ENCODE measurements at places on chromosomes 2 and 18.
A peak's percentile ranks its signal among the peaks of the same experiment; 100 is the strongest.

- no peak for DNase-seq
Observed at GRCh38 chr18:805755-806110, 6.3 kb downstream of the YES1 start.

GRCh38 chr2:95354925-95355324 is 47.6 kb upstream of the FAHD2A start:
- no peak for DNase-seq

GRCh38 chr2:72143441-72144273 is 4.0 kb downstream of the CYP26B1 start:
- DNase-seq = peak; percentile 9

- no peak for DNase-seq
Observed at GRCh38 chr2:43345391-43345813, 119.0 kb upstream of the ZFP36L2 start.

DNA sequence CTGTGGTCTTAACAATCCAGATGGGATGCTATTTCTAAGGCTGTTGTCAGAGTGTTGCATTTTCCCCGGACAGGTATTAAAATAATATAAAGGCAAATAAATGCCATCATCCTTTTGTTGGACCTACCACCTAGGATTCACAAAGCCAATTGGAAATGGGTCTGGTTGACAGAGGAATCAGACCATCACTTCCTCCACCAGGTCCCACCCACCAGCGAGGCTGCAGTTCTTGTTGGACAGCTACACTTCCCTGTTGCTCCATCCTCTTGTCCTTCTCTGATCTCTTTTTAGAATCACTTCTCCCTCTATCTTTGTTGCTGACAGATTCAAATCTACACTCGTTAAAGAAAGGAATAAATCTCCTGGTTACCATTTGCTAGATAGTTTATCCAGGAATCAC is 1.1 kb downstream of the TMEM169 start:
- DNase-seq = peak; percentile 17

DNA sequence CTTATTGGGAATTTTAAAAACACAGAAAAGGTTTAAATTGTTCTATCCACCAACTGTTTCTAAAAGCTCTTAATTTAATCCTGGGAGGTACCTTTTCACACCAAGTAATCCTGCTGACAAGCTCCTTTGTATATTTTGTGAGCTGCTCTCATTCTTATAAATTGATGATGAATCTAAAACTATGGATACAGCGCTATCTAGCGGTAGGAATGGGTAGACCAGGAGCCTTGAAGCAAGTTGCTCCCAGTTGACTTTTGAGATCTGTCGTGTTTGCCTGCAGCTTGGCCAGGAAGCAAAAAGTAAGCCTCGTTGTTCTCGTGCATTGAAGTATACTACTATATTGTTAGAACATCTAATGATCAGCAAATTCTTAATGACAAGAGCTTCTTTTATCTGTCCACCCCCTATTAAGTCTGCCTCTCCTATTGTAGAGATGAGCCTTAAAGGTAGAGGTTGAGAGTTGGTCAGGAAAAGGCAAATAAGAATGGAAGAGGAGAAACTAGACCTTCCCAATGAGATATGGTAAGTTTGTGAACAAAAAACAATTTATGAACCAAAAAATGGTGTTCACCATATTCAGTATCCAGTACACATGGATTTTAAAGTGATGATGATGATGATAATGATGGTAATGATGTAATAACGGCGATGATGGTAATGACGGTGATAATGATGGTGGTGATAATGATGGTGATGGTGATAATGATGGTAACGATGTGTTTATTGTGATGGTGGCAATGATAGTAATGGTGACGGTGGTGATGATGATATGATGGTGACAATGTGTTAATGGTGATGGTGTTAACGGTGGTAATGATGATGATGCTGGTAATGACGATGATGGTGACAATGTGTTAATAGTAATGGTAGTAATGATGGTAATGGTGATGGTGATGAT is 212.1 kb upstream of the NCKAP5 start:
- no peak for DNase-seq

DNA sequence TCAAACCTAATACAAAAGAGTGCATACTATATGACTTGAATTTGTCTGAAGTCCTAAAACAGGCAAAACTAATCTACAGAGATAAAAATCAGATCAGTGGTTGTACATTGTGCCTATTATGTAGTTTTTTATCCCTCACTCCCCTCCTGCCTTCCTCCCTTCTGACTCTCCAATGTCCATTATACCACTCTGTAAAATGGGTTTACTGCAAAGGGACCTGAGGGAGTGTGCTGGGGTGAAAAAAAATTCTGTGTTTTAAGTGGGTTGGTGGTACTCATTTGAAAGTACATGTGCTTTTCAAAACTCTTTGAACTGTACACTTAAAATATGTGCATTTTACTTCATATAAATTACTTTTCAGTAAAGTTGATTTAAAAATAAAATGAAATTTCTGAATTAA is 89.0 kb upstream of the UBE2E3 start:
- no peak for DNase-seq

GRCh38 chr2:193695367-193695766 is 1500.6 kb upstream of the TMEFF2 start:
- DNase-seq = no peak

DNA sequence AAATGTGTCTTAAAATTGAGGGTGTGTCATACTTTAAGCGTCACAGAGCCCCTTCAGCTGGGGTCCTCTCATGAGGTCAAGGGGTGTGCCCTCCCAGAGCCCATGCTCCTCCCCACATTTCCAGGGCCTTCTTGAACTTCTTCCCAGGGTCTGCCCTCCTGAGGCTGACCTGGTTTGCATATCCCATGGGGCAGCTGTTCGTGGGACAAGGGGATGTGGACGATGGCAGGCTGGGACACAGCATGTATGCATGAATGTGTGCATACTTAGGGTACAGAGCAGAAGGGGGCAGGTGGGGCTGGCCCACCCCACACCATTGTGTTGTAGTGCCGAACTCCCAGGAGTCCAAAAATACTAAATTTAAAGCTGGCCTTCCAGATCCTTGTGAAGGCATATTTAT is 46.2 kb upstream of the TAF1B start:
- DNase-seq = no peak

DNA sequence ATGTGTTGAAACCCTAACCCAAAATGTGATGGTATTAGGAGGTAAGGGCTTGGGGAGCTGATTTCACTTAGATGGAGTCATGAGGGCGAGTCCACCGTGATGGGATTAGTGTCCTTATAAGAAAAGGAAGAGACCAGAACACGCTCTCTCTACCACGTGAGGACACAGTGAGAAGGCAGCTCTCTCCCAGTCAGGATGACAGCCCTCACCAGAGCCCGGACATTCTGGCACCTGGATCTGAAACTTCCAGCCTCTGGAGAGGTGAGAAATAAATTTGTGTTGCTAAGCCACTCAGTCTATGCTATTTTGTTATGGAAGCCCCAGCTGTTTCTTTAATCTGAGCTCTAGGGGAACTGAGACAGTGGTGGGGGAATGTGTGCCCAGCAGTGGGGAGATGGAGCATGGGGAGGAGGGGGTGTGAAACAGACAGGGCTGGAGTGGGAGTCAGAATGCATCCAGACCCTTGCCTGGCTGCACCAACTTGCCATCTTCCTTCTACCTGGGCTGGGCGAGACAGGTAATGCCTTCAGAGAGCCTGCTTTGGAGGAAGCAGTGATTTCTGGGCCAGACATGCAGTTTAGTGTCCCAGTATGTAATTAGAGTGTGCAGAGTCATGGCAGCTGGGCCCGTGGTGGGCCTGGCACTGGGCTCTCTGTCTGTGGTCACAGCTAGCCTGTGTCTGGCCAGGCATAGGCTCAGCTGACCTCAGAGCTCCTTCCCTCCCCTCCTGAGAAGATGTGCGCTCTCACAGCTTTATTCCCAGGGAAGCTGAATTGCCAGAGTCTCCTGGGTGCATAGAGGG is 38.1 kb downstream of the RHOB start:
- no peak for DNase-seq

DNA sequence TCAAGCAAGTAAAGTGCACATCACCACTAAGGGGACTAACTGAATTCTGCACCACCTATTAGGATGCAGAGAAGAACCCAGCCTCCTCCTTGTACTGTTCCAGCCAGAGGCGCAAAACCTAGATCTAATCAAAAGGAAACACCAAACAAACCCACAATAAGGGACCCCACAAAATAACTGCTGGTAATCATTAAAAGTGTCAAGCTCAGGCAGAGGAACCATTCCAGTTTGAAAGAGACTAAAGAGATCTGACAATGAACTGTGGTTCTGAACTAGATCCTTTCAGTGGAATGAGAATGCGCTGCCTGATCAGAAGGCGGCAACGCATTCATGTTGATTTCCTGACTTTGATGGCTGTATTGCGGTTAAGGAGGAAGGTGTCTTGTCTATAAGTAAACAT is 16.8 kb downstream of the HDLBP start:
- peak; percentile 26 for DNase-seq

DNA sequence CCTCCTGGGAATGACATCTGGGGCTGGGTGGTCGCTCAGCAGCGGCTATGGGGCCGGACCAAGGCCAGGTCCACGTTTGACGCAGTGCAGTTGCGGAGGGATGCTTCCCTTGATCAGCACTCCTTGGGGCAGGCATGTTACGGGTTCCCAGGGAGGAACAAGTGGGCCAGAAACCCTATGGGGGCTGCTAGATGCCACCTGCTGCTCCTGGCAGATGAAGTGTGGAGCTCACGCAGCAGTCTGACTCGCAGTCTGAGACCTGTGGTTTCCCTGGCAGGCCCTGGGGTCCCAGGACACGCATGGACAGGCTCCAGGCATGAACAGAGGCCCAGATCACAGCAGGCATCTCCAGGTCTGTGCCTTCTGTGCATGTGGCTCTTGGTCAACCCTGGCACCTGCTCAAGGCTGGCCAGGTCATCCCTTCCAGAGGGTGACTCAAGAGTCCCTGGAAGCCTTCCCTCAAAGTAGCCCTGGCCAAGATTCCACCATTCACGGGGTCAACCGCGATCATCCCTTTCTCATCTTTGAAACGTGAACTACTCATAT is 20.0 kb downstream of the KCNF1 start:
- no peak for DNase-seq

DNA sequence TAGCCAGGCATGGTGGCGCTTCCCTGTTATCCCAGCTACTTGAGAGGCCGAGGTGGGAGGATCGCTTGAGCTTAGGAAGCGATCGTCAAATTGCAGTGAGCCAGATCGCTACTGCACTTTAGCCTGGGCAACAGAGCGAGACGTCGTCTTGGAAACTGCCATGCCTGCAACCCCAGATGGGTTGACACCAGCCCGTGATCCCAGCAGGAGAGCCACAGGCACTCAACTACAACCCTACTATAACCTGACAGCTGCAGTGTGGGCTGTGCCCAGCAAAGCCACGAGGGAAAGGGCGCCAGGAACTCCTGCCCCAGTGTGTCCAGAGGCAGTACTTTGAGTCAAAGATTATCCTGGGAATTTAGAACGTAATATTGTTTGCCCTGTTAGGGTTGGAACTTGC is 85.6 kb downstream of the SS18 start:
- no peak for DNase-seq

DNA sequence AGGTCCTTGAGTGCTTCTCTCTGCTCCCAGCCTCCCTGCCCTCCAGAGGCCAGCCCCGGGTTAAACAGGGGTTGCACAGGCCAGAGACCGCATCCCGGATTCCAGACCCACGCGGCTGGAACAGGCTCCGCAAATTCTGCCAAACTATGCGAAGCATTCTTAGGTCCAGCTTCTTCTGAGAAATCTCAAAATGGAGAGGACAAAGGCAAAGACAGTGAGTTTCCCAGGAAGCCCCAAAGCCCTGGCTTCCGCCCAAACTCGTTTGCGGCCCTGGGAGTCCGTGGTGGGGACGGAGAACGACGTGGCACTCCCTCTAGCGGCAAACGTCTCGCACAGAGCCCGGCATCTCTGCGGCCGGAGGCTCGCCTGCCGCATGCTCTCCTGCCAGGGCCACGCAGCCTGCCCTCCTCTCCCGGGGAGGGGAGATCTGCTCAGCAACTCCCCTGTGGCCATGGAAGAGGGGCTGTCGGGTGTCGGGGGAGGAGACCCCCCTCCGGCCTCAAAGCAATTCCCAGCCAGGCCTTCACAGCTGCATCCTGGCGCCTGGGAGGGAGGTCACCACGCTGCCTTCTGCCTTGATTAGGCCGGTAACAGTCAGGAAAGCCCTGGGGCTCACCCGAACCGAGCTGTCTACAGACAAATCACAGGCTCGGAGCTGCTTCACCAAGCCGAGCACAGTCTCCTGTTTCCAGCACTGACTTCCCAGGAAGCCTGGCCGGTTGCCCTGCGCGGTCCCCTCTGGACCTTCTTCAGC is 33.4 kb upstream of the KLHL29 start:
- DNase-seq = peak; percentile 33

GRCh38 chr18:79855147-79855933 is 57.6 kb downstream of the KCNG2 start:
- no peak for DNase-seq

DNA sequence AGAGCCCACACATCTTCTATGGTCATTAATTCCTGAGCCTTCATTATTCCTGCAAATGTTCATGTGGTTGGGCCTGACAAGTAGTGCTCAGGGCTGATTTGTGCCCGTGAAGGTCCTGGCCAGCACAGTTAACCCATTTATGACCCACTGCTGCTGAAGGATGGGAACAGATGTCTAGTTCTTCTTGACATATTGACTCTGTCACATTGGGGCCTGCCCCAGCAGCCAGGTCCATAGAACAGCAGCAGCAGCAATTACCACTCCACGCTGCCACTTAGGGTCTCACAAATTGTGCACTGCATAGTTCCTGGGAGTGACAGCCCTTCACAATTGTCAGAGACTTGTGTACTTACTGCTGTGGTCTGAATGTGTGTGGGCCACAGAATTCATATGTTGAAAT is 442.3 kb upstream of the RGPD4 start:
- DNase-seq = no peak

- DNase-seq = no peak
Observed at GRCh38 chr2:134683561-134684112, 35.2 kb downstream of the TMEM163 start.

DNA sequence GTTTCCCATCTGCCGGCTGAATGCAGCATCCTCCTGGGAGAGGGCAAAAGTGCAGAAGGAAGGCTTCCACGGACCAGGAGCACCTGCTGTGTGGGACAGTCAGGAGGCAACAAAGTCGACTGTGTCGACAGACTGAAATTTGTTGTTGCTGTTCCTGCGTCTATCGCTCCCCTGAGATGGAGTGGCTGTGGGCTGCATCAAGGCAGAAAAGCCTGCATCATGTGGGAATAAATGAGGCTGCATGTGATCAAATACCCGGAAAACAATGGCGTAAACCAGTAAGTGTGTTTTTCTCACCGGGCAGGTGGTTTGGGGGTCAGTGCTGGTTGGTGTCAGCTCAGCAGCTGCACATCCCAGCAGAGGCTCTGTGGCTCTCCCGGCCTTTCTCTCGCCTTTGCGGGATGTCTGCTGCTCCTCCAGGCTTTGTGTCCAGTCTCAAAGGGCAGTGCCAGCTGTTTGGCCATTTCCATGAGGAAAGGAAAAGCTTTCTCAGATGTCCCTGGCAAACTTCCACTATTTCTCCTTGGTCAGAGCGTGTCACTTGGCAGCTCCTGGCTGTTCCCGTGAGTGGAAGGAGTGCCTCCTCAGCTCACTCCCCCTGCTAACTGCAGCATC is 262.4 kb downstream of the NDUFA10 start:
- DNase-seq = no peak

GRCh38 chr2:118706844-118707243 is 140.6 kb downstream of the EN1 start:
- DNase-seq = no peak

Measured in CD4-positive, alpha-beta T cell treated with Interleukin-4 for 1 hour (primary cell).